Stimulated activated CD8-positive, alpha-beta memory T cell treated with anti-CD3 and anti-CD28 coated beads, Interleukin-4, amount 100 ng/mL, for 4 hours (primary cell): ENCODE measurements at places on chromosomes 12 and 14.
A peak's percentile ranks its signal among the peaks of the same experiment; 100 is the strongest.

DNA sequence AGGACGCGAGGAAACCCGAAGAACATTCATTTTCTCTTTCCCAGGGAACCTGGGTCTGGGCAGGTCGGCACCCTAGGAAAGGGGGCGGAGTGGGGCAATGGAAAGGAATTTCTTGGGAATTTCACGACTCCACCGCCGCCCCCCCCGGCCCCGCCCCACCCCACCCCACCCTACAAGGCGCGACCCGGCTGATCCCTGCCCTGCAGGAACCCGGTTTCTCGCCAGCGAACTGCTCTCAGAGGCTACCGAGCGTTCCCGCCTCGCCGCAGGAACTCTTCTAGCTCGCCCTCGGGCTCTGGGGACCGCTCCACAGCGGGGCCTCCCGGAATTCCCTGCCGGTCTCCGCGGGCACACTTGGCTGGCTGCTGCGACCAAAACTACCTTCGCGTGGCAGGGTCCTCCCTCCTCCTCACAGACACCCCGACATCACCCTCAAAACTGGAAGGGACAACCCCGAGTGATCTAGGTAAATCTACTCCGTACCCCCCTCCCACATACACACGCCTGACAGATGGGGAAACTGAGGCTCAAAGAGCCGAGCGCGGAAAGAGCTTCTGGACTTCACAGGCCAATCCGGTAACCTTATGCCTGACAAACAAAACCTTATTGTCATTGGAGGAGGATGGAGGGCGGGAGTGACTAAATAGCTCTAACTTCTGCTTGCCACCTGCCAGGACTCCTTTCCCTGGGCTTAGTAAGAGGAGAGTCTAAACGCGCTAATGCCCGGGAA, 785 bp upstream of the ACTN1 start:
- no peak for DNase-seq

DNA sequence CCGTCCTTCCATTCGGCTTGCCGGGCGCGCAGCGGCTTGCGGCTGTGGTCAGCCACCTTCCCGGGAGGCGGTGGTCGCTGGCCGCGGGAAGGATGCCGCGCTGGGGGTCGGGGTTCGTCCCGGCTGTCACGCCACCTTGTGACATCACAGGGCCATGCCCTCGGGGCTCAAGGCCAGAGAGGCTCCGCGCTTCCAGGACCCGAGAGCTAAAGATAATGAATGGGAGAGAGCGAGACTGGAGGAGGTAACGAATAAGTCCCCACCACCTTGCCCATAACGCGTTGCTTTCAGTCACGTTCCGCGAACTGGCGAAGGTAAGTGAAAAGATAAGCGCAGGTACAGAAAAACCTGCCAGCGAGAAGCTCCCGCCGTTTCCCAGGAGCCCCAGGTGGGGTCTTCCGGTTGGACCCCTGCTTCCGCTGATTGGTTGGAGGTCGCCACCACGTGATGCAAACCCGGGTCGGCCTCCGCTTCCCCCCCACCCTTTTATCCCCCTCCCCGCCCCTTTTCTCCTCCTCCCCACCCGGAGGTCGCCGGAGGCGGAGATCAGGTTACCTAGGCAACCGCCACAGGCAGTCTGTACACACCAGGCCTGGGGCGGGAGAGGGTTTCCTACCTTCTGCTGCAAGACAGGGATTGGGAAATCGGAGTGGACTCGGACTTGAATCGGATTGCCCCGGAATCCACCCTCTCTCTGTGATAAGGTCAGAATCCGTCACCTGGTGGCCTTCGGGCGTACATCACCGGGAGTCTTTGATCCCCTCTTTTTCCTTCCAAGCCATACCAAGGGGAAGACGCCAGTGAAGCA, at the start of gene LRRC9:
Gene LRRC9, plus strand, starts transcription at position 575 of the 808 bp plus-strand sequence.
- no peak for DNase-seq

DNA sequence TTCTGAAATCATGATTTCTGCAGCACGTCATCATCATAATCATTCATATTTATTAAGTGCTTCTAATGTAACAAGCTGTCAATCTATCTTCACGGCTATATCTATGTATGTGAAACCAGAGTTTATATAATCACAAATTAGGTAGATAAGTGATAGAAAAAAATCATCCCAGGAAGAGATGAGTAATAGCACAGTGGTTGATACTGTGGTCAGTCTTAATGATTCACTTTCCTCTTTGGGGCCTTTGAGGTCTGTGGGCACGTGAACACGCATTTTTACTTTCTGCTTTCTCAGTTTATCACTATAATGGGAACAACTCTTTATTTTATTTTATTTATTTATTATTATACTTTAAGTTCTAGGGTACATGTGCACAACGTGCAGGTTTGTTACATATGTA, 265.9 kb upstream of the NOVA1 start:
- no peak for DNase-seq

- no peak for DNase-seq
Observed at GRCh38 chr12:128973883-128974681, 120.8 kb downstream of the GLT1D1 start.

DNA sequence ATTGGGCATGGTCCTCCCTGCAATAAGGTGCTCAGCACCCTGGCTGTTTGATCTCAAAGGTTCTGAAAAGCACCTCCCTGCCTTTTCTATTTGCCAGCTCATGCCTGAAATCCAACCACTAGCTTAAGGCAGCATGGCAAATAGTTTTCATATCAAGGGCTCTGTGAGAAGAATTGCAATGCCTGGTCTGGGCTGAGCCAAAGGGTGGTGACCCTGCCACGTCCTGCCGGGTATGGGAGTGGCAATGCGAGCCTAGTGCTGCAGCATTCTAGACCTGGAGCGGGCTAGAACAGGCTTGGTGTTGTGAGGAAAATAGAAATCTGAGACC, 2.3 kb upstream of the SCNN1A start:
- DNase-seq, result no peak

- no peak for DNase-seq
Observed at GRCh38 chr12:75487308-75487707, 6.8 kb downstream of the GLIPR1 start.

GRCh38 chr14:23052182-23052623, 5.1 kb downstream of the CDH24 start:
- no peak for DNase-seq

DNA sequence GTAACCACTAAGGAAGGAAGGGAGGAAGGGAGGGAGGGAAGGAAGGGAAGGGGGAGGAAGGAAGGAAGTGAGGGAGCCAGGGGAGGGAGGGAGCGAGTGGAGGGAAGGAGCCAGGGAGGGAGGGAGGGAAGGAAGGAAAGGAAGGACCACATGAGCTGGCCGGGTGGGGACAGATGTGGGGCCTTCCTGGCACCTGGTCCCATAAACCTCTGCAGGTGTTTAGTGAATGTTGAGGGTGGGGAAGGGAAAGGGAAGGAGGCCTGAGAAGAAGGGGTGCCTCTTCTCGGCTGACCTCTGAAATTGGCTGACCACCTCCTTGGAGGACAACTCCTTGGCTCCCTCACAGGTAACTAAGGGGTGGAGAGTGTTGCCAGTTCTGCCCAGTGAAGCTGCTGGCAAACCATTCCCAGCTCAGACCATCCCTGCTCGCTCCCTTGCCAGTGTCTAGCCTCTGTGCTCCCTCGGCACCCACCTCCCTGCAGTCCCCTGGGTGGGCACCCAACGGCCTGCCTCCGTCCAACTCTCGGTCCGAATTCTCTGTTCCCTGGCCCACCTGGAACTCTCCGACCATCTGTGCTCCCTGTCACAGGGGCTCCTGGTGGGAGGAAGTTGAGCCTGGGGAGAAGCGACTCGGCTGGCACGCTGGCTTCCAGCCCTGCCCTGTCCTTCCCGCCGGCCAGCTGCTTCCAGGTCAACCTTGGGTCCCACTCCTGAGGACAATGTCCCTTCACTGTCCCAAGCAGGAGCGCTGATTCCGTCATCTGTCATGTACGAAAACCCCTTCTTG, 12.2 kb upstream of the PPP1R13B start:
- no peak for DNase-seq

GRCh38 chr14:90715993-90716392, 100.2 kb downstream of the TTC7B start:
- no peak for DNase-seq

- DNase-seq, result peak; percentile 74
Observed at GRCh38 chr12:6965026-6965661, 5.3 kb downstream of the PHB2 start.

- no peak for DNase-seq
Observed at GRCh38 chr12:39402922-39403321, 40.0 kb downstream of the KIF21A start.

DNA sequence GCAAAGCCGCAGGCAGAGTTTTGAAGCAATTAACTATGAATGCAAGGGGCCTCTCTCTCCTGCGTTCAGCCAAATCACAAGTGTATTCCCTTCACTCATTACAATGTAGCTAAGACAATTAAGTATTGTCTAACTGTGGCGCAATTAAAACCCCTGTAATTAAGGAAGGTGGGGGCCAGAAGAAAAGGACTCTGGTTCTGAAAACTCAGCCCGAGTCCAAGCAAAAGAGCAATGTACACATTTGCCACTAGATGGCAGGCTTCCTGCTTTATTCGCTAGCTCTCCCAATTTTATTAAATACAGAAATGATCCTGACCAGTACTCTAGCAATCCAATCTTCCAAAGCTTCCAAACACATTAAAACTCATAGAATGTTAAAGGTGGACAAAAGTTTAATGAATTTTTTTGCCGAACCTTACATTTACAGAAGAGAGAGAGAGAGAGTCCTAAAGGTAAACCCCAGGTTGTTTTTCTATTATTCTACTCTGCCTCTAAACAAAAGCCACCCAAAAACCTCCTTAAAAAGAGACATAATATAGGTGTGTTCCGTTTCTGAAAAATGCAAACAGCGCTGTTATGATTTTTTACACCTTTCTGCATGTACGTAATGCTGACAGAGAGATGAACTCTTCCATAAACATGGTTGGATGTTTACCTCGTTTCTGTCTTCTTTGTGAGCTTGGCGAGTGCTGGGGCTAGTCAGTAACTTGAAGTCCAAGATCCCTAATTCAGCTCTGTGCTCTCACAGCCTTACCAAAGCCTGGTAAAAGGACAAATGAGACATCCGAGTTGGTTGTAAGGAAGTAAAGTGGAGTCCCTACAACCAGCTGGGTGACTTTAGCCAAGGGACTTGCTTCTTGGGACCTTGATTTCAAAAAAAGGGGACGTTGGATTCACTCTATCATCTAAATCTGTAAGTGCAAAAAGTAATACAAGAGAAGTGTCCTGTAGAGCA, 50.9 kb upstream of the VASH1 start:
- DNase-seq, result no peak
